ENCODE measurements at places on chromosomes 5 and 9.

GRCh38 chr9:127035948-127036347 lies 86.5 kb downstream of the ANGPTL2 start:
- DNase-seq, result peak; percentile 60

- DNase-seq, result no peak
These were observed 62.7 kb downstream of the CDKL3 start for GRCh38 chr5:134304306-134304705.

DNA sequence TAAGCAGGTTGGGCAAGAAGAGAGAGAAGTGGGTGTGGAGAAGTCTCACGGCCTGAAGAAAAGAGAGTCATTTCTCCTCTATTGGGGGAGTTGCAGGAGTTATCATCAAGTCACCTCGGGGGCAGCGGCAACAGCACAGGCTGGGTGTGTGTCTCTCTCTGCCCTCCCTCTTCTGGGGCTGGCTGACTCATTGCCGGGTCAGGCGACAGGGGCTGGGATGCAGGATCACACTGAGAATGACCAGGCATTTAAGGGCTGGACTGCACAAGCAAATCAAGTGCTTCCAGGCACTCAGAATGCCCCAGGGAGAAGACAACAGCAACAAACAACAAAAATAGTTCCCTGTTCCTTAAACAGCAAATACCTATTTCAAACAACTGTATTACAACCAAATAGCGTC lies 6.3 kb upstream of the EQTN start:
- DNase-seq, result no peak

- no peak for DNase-seq
These were observed 6.0 kb downstream of the UBQLN1 start for GRCh38 chr9:83701769-83702168.

- peak; percentile 49 for DNase-seq
These were observed 47.8 kb upstream of the PSD2 start for GRCh38 chr5:139747583-139748504.

DNA sequence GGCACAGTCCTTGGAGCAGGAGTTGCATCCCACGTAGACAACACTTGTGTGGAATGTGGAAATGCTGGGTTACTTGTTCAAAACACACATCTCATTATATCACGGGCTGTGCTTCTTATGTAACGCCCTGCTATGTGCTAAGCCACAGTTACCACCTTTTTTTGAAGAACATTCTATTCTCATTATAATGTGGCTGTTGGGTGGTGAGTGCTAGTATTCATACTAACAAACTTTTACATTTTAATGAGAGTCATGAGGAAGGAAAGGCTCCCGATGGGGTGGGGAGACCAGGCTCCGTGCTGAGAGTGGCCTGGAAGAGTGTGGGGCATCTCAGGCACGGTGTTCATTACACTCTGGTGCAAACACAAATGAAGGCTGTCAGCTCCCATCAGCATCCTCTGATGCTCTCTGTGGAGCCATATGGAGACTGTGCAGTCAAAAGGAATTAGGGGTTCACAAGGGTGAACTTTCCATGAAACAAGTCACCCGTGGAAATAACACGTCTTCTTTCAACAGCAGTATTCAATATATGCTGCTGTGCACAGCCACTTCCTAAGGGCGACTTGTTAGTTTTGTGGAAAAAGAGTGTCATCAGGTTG lies 153.1 kb upstream of the RAPGEF1 start:
- no peak for DNase-seq

GRCh38 chr9:111720174-111720573 lies 58.8 kb downstream of the GNG10 start:
- no peak for DNase-seq

DNA sequence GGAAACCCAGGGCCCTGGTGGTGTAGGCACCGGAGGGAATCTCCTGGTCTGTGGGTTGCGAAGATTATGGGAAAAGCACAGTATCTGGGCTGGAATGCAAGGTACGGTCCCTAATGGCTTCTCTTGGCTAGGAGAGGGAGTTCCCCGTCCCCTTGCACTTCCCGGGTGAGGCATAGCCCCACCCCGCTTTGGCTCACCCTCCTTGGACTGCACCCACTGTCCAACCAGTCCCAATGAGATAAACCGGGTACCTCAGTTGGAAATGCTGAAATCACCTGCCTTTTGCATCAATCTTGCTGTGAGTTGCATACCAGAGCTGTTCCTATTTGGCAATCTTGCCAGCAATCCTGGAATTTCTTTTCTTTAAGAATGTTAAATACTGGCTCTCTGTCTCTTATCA lies 1429.1 kb downstream of the MAT2B start:
- no peak for DNase-seq

DNA sequence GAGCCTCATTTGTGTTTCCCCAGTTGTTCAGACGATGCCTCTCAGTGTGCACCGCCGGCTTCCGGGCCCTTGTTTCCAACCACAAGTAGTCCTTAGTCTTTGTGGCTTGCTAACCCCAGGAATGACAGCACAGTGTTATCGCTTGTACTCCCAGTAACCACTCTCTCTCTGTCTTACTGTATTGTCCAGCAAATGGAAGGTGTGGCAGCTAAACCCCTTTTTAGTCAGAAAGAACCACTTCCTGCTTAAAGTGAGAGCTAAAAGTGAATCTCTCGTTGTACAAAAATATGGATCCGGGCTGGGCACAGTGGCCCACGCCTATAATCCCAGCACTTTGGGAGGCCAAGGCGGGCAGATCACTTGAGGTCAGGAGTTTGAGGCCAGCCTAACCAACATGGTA lies 61.3 kb downstream of the ENC1 start:
- no peak for DNase-seq

- no peak for DNase-seq
These were observed 73.3 kb upstream of the PHF24 start for GRCh38 chr9:34884747-34885189.

GRCh38 chr5:173498286-173498685 lies 118.2 kb downstream of the BOD1 start:
- peak; percentile 45 for DNase-seq

- DNase-seq, result no peak
These were observed 31.2 kb downstream of the DEPDC1B start for GRCh38 chr5:60668686-60669304.

DNA sequence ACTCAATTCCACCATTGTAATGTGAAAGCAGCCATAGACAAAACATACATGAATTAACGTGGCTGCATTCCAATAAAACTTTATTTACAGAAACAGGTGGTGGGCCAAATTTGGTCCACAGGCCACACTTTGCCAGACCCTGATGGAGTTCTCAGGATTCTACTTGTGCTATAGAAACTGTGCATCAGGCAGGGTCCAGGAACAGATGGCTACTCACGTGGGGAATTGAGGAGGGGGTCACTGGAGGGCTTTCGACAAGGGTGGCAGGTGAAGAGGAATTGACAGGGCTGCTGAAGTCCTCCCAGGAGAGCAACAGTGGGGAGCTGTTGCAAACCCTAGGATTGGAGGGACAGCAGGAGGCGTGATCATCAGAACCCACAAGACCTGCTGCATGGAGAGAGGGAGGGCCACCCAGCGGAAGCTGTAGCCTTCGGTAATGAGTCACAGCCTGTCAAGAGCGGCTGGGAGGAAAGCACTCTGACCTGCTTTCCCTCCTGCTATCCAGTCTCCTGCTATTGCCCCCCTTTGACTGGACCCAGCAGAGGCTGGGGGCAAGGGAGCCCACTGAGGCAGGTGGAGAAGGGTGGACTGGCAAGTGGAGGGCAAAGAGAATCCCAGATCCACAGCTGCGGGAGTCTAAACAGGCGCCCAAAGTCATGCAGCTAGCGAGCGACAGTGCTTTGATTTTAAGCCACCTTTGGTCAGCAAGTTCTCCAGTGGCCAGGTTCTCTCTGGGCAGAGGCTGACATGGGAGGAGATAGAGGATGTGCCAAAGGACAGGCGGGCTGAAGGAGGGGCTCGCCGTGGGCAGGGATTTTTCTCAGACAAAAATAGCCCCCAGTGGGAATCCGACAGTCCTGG lies 138.3 kb upstream of the SMIM23 start:
- DNase-seq, result no peak

DNA sequence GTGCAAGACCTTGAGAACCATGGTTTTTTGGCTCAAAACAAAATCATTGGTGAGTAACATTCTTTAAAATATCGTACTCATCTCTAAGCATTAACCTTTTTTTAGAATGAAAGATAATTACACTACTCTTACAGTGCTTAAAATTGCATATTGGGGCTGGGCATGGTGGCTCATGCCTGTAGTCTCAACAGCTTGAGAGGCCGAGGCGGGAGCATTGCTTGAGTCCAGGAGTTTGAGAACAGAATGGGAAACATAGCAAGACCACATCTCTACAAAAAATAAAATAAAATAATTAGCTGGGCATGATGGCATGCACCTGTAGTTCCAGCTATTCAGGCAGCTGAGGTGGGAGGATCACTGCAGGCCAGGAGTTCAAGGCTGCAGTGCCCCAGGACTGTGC lies 2.9 kb upstream of the RECK start:
- no peak for DNase-seq

DNA sequence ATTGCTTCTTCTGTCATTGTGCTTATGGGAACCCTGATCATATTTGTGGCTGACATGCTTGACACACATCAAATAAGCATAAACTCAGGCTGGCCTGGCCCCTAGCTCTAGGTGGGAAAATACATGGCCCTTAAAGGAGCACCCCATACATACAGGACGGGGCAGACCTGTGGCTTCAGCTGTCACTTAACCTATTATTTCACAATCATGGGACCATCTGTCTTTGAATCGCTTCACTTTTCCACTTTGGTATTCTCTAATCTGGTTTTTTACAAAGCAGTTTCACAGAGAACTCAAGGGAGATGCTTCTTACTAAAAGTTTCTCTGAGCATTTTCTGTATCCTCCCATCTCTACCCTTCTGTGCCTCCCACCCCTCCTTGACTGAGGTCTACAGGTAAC lies 34.6 kb upstream of the LRRTM2 start:
- DNase-seq, result no peak

DNA sequence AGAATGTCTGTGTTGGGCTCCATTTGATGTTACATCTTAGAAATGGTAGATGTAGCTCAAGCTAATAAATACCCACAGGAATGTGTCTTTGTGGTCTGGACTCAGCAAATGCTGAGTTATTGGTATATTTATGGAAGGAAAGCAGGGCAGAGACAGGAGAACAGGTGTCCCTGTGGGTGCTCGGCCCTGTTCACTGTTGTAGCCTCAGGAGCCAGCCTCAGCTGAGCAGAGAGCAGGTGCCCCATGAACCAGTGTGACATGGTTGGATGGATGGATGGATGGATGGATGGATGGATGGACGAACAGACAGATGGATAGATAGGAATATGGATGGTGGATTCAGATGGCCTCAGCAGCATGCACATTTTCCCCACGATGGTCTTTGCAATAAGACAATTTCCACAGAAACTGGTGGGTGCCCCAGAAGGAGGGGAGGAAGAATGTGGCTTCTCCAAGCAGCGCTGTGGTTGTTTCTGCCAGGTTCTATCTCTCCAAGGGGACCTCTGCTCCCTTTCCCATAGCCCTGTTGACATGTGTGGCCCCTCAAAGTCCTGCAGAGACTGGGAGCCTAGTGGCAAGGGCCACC lies 8.2 kb upstream of the IRF1 start:
- DNase-seq, result no peak

GRCh38 chr5:26553079-26553478 lies 485.3 kb downstream of the CDH9 start:
- DNase-seq, result no peak

- DNase-seq, result peak; percentile 14
These were observed at the start of gene NMUR2 for GRCh38 chr5:152405145-152405544. NMUR2 (minus strand) TSS chr5:152405279; CDS start chr5:152405113, 166 bp downstream.

DNA sequence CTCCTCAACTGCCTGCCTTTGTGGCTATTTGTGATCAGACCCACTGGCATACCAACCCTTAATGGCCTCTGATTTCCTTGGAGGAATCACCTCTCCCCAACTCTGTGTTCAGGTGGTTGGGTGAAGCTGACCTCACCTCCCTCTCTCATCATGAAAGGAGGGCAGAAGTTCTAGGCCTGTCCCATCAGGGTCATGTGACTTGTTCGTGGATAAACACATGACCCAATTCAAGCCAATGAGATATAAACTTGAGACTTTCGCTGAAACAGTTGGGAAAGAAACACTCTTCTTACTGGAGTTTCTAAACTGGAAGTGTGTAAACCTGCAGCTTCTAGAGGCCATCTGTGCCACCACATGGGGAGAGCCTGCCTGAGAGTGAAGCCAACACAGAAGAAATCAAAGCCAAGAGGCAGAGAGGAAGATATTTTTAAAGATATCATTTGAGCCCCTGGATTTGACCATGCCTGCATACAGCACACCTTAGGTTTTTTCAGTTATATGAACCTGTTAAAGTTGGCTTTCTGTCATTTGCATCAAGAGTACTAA lies 5.8 kb downstream of the GABBR2 start:
- DNase-seq, result no peak

- no peak for DNase-seq
These were observed 1.1 kb downstream of the PLPP6 start for GRCh38 chr9:4662989-4663792.

- DNase-seq, result no peak
These were observed 161.5 kb downstream of the ENTREP1 start for GRCh38 chr9:69486498-69486897.

DNA sequence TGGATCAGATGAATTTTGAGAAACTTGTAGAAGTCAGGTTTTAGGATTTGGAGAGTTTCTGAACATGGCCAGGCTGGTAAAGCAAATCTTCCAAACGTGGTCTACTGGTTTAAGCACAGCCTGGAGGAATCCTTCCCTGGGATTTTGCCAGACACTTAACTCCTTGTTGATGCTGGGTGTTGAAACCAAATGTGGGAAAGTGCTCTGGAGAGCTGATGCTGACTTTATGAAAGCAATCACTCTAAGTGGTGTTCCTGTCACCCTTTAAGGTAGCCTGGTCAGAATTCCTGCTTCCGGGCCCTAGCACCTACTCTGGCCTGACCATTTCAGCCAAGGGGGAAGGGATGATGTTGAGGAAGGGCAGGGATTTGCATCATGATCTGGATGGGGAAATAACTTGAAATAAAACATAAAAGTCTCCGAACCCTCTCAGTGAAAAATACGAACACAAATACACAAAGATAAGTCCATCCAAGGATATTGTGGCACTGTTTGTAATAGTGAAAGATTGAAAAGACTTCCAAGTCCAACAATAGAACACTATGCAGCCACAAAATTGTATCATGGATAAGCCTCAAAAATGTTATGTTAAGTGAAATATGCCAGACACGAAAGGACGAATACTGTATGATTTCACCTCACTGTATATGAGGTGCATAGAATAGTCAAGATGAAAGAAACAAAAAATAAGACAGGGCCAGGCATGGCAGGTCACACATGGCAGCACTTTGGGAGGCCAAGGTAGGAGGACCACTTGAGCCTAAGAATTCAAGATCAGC lies 57.7 kb downstream of the PDE6A start:
- no peak for DNase-seq
